Esophagus muscularis mucosa (tissue), 4 donors: ENCODE measurements at places on chromosomes 2 and 18. TPM values are rescaled to one million over a fixed set of nuclear protein-coding genes. Genes with fewer than 3 reads are reported as not detected.

The OLA1 gene
- 62.7 TPM for total RNA-seq

The CXCR4 gene
- 5.3 TPM for total RNA-seq

GRCh38 chr2:110679337-110679707 lies 1.5 kb upstream of the BUB1 start:
- no peak for DNase-seq

GRCh38 chr2:16195681-16196070 lies 255.3 kb downstream of the MYCN start:
- DNase-seq: no peak

GRCh38 chr2:150729495-150729955 lies 242.1 kb upstream of the RND3 start:
- DNase-seq: no peak

- no peak for DNase-seq
Measured at GRCh38 chr18:73691118-73691517, 456.5 kb downstream of the FBXO15 start.

DNA sequence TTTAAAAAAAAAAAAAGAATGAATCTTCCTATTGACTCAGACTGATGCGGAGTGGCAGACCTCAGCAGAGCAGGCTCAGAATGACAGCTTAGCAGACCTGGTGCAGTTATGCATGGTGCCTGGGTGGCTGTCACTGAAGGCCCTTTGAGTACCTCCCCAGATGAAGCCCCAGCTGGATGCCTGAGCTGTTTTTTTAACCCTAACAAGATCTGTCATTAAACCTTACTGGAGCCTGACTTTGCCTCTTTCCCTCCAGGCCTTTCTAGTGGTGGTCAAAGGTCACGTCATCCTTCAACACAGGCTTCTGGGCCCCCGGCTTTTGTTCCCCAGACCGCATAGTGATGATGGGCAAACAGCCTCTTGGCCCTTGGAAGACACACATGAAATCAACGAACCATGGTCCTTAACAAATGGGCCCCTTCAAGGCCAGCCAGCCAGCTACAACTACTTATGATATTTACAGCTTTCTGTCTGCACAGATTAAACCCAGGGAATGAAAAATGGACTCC lies 138.3 kb upstream of the CYP1B1 start:
- no peak for DNase-seq
